ENCODE measurements at places on chromosomes 3 and 15.

DNA sequence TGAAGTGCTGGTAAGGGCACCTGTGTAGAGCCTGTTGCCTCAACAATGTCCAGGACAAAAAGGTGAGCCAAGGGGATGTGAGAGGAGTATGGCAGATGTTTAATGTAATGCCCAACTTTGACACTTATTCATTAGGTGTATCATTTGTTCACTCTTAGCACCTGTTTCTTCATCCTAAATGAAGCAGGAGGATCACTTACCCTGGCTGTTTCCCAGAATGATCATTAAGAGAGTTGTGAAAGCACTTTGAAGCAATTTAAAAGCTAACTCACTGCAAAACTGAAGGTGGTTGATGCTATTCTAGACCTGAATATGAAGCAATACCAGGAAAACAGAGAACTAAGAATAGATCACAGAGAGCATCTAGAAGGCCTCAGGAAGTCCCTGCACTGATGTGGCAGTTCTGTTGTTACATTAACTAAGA, 3.4 kb upstream of the HHLA2 start:
- no peak for DNase-seq

GRCh38 chr3:73245459-73245858, 184.0 kb downstream of the EBLN2 start:
- DNase-seq = no peak

DNA sequence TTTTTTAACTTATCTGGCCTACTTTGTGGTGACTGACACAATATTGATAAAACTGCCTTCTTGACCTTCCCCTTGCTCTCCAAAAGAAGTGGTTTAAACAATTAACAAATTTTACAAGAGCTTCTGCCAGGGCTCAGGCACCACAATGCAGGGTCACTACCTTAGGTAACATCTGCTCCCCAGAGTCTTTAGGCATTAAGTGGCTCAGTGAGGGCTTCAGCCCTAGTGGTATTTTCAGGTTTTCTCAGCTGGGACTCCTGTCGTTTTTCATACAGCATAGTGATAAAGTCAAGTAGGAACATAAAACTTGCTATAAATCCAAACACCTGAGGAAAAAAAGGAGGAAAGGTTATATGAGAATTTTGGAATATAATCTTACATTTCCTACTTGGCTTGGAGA, 18.9 kb downstream of the CMTM6 start:
- no peak for DNase-seq

DNA sequence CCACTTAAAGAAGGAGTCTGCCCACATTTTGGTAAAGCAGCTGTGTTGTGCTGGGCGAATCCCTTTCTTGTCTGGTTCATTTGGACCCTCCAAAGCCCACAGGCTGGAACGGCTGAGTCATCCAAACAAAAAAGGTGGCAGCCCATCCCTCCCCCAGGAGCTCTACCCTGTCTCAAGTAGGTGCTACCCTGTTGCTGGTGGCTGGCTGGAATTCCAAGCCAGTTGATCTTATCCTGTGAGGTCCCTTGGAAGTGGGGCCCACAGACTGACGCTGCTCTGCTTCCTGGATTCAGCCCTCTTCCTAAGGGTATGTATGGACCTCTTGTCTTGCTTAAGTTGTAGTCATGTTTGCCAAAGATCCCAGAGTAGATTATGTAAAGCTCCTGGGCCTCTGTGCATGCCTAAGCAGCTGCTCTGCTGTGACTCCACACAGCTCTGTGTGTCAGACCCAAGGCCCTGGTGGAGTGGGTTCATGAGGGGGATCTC, 44.5 kb downstream of the CCR1 start:
- DNase-seq = no peak

- no peak for DNase-seq
These were observed 16.0 kb downstream of the HDAC11 start for GRCh38 chr3:13495921-13496723.

DNA sequence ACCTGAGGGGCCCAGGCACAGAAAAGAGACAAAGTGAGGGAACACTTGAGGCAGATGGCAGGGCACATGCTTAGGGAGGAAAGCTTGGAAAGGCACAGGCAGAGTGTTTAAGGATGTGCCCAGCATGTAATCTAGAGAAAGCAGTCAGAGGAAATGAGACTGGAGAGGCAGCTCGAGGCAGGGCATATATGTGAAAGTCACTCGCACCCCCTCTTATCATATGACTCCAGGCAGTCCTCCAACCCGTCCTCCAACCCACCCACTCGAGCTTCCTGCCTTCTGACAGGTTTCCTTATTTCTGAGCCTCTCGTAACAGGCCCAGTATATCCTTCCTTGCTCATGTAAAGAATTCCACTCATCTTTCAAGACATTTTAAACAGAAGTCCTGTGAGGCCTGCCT, 294.0 kb downstream of the SOX2 start:
- no peak for DNase-seq

DNA sequence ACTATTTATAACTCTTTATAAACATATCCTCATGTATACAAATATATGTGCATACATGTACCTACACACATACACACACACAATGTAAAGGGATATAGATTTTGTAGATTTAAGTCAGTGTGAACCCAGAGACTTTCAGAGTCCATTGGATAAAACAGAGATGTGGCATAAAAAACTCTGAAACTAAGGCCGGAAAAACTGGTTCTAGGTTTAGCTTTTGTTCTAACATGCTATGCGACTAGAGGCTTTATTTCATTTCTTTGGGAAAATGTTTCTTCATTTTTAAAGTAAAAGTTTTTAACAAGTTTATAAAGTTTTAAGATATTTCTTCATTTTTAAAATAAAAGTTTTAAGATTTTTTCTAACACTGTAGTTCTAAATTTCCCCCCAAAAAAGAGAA, 36.7 kb downstream of the ZPLD1 start:
- DNase-seq = no peak

DNA sequence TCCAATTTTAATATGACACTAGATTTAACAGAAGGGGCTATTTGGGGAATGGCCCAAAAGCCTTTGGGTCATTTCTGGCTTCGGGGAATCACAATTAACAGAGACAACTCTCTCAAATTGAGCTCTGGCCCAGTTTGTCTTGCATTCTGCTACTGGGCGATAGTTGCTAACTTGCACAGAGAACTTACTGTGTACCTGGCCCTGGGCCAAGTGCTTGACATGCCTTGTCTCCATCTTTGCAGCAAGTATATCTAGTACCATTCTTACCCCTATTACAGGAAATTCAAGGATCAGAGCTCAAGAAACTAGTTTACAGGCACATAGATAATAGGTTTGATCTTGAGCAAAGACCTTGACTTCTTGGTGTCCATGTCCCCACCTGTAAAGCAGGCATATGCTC, 175.7 kb downstream of the TMEM108 start:
- no peak for DNase-seq

GRCh38 chr3:125322166-125322565, 53.0 kb downstream of the ZNF148 start:
- DNase-seq = no peak

GRCh38 chr15:42826251-42826890, 89.4 kb upstream of the CDAN1 start:
- no peak for DNase-seq

- DNase-seq = no peak
These were observed 209.6 kb downstream of the KCNH8 start for GRCh38 chr3:19357947-19358346.

DNA sequence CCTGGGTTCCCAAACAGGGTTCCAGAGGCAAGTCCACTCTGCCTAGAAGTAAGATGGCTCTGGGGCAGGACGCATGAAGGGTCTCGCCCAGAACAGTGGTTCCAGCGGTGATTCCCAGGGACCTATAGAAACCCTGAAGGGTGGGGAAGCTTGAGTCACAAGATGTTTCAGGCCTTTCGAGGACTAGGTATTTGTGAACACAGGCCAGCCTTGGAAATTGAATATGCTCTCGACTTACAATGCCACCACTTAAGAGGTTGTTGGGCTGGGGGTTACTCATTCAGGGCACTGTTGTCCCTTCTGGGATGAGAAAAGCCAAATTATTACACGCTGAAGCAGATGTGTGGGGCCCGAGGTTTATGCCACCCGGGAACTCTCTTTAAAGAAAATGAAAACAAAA, 152.0 kb downstream of the TJP1 start:
- no peak for DNase-seq

GRCh38 chr15:57941816-57942215, 123.7 kb downstream of the ALDH1A2 start:
- no peak for DNase-seq

DNA sequence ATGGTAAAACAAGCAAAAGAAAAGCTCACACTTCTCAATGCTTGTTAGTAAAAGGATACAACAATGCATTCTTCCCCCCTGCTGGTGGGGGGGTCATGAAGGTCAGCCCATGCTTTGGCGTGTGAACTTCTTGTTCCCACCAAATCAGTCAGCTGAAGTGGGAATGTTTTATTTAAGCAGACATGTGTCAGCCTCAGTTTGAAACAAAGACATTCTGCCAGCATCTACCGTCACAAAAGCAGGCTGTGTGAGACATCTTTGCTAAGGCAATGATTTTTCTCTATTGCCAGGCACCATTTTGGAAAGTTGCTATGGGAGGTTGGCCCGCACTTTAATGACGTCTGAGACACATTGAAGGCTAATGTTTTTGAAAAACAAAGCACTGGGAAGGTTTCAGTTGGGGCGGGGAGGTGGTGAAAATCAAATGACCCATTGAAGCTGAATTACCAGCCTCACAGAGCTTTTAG, 206.6 kb downstream of the TLE3 start:
- no peak for DNase-seq

GRCh38 chr3:48715174-48715800, 1.7 kb downstream of the IP6K2 start:
- no peak for DNase-seq

DNA sequence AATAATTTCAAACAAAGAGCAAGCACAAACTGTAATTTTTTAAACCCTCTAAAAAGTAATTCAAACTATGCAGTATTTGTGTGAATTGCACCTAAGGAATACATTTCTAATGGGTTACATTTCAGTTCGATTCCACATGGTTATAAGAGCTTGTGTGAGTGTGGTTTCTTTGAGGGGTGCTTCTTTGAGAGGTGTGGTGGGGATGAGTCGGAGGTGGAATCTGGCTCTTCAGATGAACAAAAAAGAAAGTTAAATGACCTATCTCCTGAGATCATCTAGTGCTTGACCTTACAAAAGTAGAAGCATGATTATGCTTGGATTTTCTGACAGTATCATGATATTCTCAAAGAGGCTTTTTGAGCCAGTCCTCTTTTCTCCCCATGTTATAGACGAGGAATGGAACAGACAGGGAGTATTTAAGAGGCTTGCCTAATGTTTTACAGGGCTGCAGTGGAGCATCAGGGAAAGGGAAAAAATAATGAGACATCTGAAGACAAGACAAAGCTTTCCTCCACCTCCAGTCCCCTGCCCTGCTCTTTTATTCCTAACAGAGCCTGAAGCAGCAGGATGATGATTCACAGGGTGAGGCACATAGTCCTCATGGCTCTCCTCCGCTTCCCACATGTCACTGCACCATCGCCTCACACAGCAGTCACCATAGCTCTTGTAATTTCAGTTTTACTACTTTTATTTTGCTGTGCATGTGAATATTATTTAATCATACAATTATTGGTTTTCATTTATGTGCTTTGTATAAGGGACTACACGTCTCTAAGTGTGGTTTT, 82.0 kb downstream of the LYSMD4 start:
- no peak for DNase-seq

DNA sequence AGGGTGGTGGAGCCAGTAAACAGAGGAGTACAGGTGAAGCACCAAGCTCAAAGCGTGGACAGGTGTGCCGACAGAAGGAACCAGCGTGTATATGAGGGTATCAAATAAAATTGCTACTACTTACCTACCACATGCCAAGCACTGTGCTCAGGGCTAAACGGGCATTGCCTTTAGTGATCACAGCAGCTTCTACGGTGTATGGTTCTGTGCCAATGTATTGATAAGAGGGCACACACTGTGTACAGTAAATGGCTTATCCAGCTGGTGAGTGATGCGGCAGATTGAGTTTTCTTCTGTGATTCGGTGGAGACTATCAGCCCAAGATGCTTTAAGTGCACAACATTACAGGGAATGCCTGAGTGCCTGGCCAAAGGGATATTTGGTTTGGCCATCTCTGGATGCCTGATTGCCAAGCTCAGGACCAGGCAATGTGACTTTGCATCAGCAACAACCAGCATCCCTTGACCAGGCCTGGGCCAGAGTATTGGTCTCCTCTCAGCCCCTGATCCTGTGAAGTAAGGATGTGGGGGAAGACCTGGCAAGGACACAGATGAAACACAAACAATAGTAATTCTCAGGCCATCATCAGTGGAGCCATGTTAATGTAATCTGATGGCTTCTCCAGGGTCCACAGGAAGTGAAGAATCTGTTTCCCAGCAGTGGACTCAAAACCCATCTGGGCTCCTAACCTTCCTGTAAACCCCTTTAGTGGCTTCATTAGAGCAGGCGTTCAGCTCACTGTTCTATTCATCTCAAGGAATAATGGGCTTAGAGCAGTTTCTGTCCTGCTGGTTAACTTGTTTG, 14.1 kb downstream of the STARD5 start:
- no peak for DNase-seq

DNA sequence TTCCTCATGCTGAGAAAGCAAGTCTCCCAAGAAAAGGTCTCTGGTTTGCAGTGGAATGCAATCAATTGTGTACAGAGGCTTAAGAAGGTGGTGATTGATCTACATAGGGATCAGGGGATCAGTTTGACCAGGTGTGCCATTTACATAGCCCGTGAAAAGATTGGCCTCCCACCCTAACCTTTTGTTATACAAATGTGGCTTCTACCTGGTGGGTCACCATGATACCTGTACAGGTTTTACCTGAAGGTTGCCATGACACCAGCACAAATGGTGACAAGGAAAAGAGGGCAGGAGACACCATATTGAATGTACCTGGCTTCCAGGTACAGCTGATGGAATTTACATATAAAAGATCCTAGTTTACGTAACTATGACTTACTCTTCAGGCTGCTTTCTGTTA, 25.5 kb upstream of the TEX55 start:
- DNase-seq = no peak

- DNase-seq = no peak
These were observed 54.5 kb downstream of the UACA start for GRCh38 chr15:70708839-70709238.

DNA sequence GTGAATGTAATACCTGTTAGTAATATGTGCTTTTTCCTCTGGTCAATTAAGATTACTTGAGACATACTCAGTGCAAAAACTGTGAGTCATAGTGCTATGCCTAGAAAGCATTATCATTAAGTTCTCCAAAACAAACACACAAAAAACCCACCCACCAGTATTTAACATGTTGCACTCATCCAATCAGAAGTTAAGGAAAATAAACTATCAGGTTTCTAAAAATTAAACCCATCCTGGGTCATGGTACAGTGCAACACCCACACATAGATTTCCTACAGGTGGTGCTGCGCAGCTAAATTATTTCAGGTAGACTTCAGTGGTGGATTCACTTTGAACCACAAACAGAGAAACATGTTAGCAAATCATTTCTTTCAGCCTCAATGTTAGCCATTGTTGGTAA, 264.4 kb upstream of the VEPH1 start:
- DNase-seq = no peak

GRCh38 chr15:31001702-31002101, 10.3 kb upstream of the MTMR10 start:
- DNase-seq = no peak

All from vagina (tissue), 2 donors.